ENCODE measurements at places on chromosomes 4 and X. TPM values are rescaled to one million over a fixed set of nuclear protein-coding genes. Genes with fewer than 3 reads are reported as not detected.

- DNase-seq, result no peak
Observed at GRCh38 chrX:650324-650723, 19.7 kb downstream of the SHOX start.

DNA sequence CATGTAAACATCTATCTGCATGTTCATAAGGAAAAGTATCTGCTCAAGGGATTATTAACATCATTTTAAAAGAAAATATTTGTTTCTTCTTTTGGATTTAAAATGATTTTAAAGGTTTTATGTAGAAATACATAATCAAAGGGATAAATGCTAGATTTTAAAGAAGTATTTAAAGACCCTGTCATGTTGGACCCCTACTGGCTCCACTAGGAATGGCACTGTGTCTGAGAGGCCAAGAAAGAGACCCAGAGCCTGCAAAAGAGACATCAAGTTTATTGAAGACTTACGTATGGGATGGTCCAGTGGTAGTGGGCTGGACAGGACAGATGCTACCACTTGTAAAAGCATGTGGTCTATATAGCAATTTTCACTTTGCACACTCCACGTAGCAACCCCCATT lies 78.7 kb upstream of the PCDH18 start:
- no peak for DNase-seq

GRCh38 chr4:26239801-26240200 lies 81.0 kb upstream of the RBPJ start:
- no peak for DNase-seq

GRCh38 chrX:68648960-68649359 lies 1.5 kb downstream of the STARD8 start:
- DNase-seq, result no peak

- no peak for DNase-seq
Observed at GRCh38 chr4:7699031-7699430, 240.6 kb downstream of the AFAP1 start.

DNA sequence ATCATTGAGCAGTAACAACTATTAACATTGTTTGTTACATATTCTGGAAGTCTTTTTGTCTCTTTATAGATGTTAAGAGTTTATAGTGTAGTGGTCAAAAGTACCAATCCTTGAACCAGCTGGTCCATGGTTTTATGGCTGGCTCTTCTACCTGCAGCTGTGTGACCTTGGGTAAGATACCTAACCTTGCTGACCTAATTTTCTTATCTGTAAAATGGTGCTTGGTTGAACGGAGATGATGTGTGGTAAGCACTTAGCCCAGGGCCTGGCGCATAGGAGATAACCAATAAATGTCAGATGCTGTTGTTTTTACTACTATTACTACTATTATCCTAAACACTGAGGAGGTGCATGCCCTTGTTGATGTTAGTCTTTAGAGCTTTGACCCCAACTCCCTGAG lies 116.6 kb downstream of the TMEM164 start:
- no peak for DNase-seq

DNA sequence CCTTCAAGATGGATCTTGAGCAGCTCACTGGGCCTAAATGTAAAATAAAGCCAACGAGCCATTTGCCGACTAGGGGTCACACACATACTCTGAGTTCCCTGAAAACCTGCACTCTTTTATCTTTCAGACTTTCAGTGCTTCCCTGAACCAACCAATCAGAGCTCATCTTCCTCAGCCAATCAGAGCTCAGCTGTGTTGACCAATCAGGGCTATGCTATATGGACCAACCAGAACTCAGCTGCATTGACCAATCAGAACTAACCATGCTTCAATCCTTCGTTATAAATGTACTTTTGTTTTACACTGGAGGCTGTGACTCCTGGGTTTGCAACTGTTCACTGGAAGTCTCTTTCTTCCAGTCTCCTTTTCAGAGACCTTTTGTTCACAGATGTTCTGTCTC lies 19.3 kb downstream of the SLC25A53 start:
- DNase-seq, result no peak

- DNase-seq, result peak; percentile 79
Observed at GRCh38 chr4:74793757-74794381, 454 bp downstream of the BTC start.

- no peak for DNase-seq
Observed at GRCh38 chr4:170339522-170339921, 249.8 kb upstream of the AADAT start.

The INPP4B gene
- total RNA-seq, result 18.3 TPM

The PCYT1B gene
- total RNA-seq, result not detected

The SPATA4 gene
- total RNA-seq, result not detected

The AWAT2 gene
- not detected for total RNA-seq

The KLB gene
- total RNA-seq, result 0.79 TPM

The TCEANC gene
- total RNA-seq, result 0.20 TPM

The DEFB131A gene
- total RNA-seq, result not detected

Data from transverse colon (tissue), 4 donors.